ENCODE measurements at places on chromosomes 3 and 15.

- no peak for DNase-seq
These were observed 278.3 kb downstream of the TLE3 start for GRCh38 chr15:69819371-69819770.

DNA sequence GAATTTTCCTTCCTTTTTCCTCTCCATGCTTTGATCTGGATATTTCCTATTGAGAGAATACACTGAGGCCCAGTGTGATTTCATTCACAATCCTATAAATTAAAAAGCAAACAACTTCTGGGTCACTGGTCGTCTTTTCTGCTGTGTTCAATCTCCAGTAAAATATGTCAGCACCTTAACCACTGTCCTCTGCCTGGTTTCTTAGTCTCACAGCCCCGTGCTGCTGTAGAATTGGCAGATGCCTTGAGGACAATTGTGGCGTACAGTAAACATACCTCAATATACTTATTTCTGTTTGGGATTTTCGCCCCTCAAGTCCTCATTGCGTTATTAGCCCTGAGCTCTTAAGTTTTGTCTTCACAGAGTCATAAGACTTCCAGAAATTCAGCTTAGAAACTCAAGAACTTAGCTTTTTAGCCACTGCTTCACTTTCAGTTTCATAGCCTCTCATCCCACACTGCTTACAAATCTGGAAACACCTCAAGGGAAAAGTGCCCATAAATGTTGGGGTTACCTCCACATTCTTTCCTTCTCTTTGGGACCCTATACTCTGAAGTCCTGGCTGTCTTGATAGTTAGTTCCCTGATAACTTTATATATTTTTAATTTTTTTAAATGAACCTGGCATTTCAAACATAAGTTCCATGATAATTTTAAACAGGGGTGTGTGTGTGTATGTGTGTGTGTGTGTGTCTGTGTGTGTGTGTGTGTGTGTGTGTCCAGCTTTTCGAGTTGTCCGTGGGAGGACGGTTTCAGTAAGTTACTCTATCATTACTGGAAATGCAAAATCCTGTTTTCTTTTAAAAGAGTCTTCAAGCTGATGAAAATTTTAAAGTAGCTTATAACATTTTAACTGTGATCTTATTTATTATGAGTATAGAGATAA lies 238.4 kb upstream of the CTDSPL start:
- DNase-seq = no peak

- DNase-seq = no peak
These were observed 40.9 kb downstream of the UACA start for GRCh38 chr15:70722266-70723121.

GRCh38 chr3:171453180-171453886 lies 6.9 kb downstream of the TNIK start:
- DNase-seq = no peak

- DNase-seq = no peak
These were observed 48.0 kb downstream of the TPRA1 start for GRCh38 chr3:127542441-127542952.

DNA sequence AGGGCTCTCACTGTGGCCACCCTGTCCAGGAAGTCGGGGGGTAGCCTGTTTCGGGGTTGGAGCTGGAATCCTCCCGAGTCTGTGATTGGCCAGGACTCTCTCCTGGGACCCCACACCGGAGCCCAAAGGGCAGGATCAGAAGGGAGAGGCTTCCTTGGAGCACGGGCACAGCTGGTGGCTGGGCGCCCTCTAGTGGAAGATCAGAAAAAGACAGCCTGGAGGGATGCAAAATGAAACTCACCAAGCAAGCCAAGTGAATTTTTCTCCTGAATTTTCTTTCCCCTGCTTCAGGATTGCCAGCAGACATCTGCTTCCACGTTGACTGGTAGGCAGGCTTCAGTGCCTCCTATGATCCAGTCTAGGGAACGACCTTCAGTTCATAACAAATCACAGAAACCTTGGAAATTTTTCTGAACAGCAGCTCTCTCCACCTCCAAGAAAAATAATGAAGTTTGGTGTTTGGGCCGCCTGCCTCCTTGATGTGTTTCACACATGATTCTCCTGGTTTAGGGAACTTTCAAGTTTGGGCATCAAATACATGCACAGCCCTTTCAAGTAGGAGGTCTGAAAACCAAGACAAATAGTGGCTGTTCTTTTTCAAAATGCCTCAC lies 224.6 kb downstream of the VPS13C start:
- DNase-seq = peak; percentile 40

GRCh38 chr3:59313365-59313764 lies 263.5 kb upstream of the CFAP20DC start:
- no peak for DNase-seq

DNA sequence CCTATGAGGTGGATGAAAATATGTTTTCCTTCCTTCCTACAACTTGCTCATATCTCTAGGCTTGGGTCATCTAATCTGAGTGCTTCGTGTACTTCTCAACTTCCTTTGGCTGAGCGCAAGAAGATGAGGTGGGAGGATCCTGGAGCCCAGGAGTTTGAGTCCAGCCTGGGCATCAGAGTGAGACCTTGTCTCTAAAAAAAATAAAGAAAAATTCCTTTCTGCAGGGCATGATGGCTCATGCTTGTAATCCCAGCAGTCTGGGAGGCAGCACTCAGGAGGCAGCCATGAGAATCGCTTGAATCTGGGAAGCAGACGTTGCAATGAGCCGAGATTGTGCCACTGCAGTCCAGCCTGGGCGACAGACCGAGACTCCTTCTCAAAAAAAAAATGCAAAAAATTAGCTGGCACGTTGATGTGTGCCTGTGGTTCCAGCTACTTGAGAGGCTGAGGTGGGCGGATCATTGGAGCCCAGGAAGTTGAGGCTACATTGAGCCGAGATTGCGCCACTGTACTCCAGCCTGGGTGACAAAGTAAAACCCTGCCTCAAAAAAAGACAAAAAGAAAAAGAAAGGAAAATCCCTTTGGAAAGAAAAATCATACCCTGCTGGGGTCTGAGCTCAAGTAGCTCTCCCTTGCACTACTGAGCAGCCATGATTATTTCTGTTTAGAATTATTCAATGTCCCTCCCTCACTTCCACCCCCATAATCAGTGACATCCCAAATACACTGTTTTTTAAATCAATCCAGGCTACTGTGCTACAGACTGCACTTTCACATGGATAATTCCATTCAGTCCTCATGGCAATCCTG lies 28.0 kb upstream of the RAB11A start:
- DNase-seq = no peak

DNA sequence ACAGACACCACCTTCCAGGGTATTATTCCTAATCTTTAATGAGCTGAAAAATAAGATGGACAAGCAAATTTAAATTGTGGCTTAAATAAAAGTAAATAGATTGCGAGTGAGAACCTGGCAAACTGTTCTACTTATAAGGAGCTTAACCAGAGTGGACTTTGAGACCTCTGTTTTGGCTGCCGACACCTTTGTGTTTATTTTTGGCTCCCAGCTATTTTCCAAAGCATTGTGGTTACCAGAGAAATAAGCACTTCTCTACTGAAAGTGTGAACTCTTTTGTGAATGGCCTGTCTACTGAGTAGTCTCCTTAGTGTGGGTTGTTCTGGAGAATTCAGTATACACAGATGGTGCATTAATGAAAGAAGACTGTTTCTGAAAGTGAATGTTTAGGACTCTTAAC lies 109.4 kb downstream of the ATP8B4 start:
- DNase-seq = no peak

GRCh38 chr3:49674497-49674983 lies 389 bp downstream of the APEH start:
- DNase-seq = no peak

- DNase-seq = no peak
These were observed 55.6 kb upstream of the ABHD10 start for GRCh38 chr3:111923095-111923771.

DNA sequence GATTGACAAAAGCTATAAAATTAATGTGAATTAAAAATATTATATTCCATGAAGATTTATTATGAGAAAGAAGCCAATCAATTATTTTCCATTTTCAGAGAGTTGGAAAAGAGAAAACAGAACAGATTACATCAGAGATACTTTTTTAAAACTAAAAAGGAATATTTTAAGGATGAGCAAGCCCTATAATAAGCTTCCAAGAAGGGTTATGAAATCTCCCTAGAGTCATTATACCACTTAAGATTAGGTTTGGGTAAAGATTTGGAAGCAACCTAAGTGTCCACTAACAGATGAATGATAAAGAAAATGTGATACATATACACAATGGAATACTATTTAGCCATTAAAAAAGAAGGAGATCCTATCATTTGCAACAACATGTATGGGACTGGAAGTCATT lies 51.6 kb upstream of the FSIP1 start:
- no peak for DNase-seq

- DNase-seq = no peak
These were observed 15.1 kb downstream of the PLSCR5 start for GRCh38 chr3:146589899-146590508.

- no peak for DNase-seq
These were observed 29.5 kb downstream of the CFAP100 start for GRCh38 chr3:126424039-126424717.

GRCh38 chr3:196694202-196694638 lies 17.8 kb downstream of the CEP19 start:
- DNase-seq = no peak

GRCh38 chr3:187292181-187292580 lies 644 bp upstream of the MASP1 start:
- DNase-seq = no peak

- DNase-seq = no peak
These were observed 207.9 kb downstream of the ZIC1 start for GRCh38 chr3:147616998-147617619.

GRCh38 chr3:52443791-52444687 lies 864 bp downstream of the SEMA3G start:
- DNase-seq = no peak

DNA sequence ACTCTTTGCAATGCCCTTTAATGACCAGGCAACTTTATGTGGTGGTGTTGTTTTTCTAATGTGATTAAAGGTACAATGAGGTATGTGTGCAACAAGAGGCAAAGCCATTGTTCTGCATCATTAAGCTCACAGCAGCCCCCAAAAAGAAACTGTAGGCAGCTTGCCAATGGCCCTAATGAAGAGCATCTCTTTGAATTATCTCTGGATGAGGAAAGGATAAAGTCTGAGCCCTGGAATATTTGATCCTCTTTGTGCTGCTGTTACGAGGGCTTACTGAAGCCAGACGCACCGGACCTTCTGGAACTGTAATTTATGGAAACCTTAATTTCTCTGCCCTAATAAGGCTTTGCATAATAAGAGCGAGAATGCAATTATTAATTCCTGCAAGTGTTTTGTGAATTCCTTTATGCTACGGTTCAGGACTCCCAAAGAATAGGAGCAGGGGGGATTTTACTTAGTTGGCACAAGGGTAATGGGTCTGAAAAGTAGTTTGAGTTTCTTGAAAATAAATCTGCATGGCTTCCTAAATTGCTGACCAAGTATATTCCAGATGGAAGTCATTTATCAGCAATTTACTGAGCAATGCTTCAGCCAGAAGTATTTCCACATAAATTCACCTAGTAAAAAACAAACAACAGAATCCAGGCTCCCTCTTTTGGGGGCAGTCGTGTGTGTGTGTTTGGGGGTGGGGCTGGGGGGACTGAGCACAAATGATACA lies 193.4 kb downstream of the PDZRN3 start:
- no peak for DNase-seq

GRCh38 chr3:34683851-34684250 lies 885.4 kb downstream of the PDCD6IP start:
- DNase-seq = no peak

GRCh38 chr3:13947912-13948311 lies 68.0 kb upstream of the WNT7A start:
- no peak for DNase-seq

- no peak for DNase-seq
These were observed 39.2 kb downstream of the GPR176 start for GRCh38 chr15:39880718-39881387.

GRCh38 chr3:132135628-132136333 lies 101.0 kb upstream of the CPNE4 start:
- DNase-seq = no peak
